Muscle of back (tissue), 13 donors: ENCODE measurements at places on chromosomes 2 and 18. TPM values are rescaled to one million over a fixed set of nuclear protein-coding genes. Genes with fewer than 3 reads are reported as not detected.

DNA sequence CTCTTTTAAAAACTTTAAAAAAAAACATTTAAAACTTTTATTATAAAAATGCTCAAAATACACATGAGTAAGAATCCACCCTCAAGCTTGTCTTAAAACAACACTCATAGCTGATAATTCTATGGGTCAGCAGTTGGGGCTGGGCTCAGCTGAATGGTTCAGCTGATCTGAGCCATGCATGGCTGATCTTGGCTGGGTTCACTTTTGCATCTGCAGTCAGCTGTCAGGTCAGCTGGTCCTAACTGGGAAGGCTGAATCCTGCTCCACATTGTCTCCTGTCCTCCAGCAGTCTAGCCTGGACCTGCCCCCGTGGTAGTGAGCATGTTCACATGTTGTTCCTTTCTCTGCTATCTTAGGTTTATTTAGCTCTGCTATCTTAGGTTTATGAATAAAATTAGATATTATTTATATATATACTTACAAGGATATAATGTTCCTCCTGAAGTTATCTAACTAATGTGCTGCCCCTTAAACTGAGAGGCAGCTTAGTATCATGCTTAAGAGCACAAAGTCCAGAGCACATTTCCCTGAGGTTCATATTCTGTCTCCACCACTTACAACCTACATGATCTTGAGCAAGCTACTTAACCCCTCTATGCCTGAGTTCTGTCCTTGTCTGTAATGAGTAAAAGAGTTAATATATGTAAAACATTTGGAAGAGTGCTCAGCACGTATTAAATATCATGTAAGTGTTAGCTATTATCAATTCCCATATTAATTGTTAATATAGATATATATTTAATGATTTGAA lies 309.4 kb downstream of the PTPRM start:
- no peak for DNase-seq

DNA sequence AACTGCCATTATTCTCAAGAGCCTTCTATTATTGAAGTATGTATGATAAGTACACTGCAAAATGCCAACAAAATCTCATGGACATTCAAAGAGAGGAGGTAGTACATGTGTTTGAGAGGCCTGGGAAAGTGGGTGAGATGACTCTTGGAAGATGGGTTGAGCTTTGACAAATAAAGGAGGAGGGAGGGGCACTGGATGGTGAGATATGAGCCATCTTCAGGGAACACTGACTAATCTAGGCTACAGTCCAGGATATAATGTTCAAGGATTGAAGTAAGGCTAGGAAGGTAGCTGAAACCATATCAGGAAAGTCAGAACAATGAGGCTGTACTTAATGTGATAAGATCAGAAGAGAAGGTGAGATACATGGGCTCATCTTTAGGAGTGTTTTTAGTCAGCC lies 559.7 kb downstream of the ZEB2 start:
- DNase-seq, result no peak

Gene POTEC
- polyA plus RNA-seq, result not detected

- no peak for DNase-seq
Measured at GRCh38 chr2:1662606-1663180, 81.6 kb downstream of the PXDN start.

DNA sequence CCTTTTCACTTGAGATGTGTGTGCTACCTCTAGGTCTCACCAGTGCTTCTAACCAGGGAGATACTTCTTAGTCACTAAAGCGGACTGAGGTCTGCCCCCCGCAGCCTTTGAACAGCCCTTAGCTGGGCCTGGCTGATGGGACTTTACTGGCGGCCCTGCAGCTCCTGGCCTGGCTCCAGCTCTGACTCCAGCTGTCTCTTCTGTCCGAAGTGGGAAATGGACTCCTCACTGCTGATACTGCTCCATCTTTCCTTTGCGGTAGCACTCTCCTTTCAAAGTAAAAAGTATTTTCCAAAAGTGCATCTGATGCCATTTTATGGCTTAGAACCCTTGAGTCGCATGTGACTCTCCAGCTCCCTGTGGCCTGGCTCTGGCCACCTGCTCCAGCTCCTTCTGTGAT lies 64.5 kb downstream of the ATP9B start:
- peak; percentile 11 for DNase-seq

GRCh38 chr2:63041592-63041991 lies 9.0 kb upstream of the OTX1 start:
- DNase-seq, result no peak

Gene LAMA1
- polyA plus RNA-seq, result 2.0 TPM

DNA sequence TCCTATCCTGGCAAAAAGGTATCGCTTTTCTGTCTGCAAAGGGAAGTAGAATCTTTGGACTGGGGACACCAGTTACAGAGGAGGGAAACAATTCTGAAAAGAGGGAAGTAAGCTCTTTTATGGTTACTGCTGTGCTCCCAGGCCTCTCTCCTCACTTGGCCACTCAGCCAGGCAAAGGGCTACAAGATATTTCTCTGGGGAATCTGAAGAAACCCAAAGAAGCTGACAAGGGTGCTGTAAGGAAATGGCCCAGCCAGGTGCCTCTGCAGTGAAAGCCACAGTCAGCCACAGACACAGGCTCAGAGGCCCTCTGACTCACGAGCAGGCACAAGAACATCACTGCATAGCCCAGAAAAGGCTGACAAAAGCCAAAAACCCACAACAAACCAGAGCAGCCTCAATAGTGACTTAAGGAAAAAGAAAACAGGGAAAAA lies 5.8 kb downstream of the HDLBP start:
- DNase-seq, result no peak

Gene ANKRD30B
- not detected for polyA plus RNA-seq

GRCh38 chr18:9846162-9846925 lies 39.4 kb upstream of the TXNDC2 start:
- DNase-seq, result no peak

DNA sequence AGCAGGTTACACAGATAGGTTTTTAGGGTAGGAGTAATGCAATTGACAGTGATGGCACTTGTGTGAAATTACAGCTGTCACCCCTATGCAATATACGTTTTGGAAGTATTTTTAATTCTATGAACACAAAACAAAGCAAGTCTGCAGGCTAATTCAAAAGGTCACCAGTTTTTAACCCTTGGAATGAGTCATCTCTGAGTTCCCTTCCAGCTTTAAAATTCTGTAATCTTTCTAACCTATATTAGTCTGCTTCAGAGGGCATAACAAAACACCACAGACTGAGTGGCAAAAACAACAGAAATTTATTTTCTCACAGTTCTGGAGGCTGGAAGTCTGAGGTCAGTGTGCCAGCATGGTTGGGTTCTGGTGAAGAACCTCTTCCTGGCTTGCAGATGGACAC lies 596.9 kb upstream of the HNMT start:
- DNase-seq, result no peak

GRCh38 chr2:55771612-55772011 lies 78.0 kb upstream of the PNPT1 start:
- DNase-seq, result peak; percentile 19

Gene MAPK4
- polyA plus RNA-seq, result 8.5 TPM

GRCh38 chr2:179410552-179411356 lies 146.1 kb upstream of the SESTD1 start:
- DNase-seq, result peak; percentile 23

DNA sequence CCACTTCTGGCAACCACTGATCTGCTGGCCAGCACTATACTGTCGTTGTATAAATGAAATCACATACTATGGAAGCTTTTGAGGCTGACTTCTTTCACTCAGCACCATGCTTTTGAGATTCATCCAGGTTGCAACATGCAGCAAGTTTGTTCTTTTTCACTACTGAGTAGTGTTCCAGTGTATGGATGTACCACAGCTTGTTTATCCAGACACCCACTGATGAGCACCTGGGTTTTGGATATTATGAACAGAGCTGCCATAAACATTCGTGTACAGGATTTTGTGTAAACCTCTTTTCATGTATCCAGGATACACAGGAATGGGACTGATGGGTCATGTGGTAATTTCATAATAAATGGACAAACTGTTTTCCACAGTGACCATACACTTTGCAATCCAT lies 10.7 kb downstream of the ERCC3 start:
- DNase-seq, result no peak

Gene VIL1
- 0.04 TPM for polyA plus RNA-seq

DNA sequence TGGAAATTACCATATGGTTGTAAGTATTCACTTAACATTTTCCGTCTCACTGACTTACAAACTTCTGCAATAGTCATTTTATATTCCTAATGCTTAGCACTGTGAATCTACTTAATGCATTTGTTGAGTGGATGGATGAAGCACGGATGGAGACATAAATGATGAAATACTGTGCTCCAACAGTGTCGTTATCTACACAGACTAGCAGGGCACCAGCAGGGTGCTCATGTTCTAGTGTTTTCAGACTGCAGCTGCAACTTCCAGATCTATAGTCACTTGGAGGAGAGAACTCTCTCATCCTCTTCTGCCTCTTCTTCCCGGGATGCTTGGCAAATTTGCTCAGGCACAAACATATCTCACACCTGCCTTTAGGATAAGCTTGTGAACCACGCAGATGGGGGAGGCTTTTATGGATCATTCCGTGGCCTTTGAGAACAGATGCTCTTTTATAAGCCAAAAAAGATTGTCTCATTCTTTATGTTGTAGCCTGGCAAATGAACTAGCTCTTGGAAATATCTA lies 797.7 kb downstream of the MBD2 start:
- DNase-seq, result no peak

Gene RBM45
- polyA plus RNA-seq, result 10.8 TPM

DNA sequence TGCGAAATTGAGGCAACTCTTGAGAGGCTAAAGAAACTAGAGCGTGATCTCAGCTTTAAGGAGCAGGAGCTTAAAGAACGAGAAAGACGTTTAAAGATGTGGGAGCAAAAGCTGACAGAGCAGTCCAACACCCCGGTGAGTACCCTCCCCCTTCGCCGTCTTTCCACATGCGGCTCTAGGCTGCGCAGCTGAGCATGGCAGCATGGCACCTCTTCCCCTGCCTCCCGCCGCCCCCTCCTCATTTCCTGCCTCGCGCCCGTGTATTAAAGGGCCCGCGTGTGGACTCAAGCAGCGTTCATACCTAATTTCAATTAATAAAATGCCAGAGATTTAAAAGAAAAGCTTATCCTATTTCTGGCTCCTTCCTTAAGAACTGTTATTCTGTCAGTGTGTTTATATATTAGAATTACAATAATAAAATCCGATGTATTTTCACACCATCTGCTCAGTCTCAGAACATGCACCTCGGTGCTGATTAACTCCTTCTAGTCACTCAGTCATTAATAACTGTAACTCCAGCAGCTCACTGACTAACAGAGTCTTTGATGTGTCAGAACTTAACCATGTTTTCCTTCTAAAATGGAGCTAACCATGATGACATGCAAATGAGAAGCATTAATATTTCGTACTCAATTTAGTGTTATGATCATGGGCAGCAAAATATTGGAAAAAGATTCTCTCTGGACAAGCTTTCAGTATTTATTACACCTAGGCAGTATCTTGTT lies 137.4 kb upstream of the CDCA7 start:
- DNase-seq, result no peak

Gene FSHR
- polyA plus RNA-seq, result 0.41 TPM

DNA sequence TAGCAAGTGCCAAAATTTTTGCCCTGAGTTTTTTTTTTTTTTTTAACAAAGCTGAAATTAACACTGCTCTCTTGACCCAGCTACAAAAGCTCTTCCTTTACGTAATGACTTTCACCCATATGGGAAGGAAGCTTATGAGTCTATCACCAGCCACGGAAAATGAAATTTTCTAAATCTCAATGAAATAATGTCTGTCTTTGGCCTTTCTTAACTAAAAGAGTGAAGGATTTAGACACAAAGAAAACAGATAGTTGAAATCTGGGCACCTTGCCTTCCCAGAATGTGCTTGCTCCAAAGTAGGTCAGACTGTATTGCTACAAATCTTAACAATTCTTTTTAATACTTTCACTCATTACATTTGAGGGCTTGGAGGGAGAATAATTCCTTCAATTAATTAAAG lies 180.8 kb upstream of the MGAT5 start:
- no peak for DNase-seq

Gene LIPT1
- 9.3 TPM for polyA plus RNA-seq

Gene EPHA4
- 15.6 TPM for polyA plus RNA-seq

Gene SERPINB2
- polyA plus RNA-seq, result not detected

DNA sequence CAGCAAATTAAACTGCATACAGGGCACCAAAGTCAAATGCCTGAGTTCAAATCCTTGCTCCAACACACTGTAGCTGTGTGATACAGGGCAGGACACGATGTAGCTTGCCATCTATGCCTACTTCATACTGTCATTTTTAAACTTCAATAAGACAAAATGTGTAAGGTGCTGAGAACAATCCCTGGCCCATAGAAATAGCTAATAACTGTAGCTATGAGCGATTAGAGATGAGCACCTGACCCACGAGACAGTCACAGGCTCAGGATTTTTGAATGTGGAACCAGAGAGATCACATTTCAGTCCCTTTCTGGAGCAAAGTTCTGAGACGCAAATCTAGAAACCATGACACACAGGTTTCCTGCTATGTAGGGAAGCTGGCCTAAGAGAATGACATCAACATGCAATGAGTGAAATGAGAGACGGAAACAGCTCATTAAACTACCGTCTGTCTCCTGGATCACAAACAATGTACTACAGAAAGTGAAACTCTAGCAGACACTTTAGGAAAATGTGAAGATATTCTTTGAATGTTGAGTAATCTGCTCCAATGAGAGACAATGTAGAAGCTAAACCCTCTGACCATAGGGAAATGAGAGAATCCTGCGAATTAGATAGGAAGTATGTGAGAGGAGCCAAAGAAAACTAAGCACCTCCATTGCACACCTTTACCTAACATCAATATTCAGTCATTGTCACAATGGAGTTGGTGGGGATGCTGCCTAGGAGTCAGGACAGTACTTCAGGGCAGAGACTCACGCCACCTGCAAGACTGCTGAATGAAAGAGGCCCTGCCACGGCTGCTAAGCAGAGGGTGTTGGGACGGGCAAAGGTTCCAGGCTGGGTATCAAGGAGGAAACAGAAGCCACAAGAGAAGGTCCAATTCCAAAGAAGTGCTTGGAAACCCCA lies 25.5 kb downstream of the B4GALT6 start:
- DNase-seq, result peak; percentile 43

- DNase-seq, result no peak
Measured at GRCh38 chr2:234457421-234457820, 39.5 kb downstream of the ARL4C start.

Gene APCDD1
- 18.7 TPM for polyA plus RNA-seq

Gene TUBA4A
- polyA plus RNA-seq, result 132 TPM
